ENCODE measurements at places on chromosomes 7 and 10.

DNA sequence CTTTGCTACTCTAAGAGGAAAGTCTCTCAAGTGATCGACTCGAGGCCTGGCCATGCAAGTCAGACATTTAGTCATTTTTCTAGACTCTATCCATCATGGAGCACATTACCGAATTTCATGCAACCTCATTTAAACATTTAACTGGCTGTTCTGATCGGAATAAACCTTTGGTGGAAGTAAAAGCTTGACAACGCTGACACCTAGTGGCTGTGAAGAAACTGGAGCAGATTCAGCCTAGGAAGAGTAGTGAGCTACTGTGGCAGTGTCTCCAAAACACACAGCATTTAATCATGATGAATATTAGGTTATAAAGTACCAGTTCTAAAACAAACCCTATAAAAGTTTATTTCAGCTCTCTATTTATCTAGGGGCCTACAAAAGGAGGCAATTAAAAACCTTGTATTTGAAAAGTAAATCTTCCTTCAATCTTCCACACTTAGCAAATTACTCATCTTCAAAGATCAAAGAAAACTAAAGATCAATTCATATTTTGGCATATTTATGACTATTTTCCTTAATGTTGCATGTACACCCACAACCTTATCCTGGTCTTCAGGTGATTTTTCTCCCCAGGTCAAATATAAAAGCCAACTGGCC lies 175.0 kb downstream of the CTNNA3 start:
- DNase-seq = no peak

DNA sequence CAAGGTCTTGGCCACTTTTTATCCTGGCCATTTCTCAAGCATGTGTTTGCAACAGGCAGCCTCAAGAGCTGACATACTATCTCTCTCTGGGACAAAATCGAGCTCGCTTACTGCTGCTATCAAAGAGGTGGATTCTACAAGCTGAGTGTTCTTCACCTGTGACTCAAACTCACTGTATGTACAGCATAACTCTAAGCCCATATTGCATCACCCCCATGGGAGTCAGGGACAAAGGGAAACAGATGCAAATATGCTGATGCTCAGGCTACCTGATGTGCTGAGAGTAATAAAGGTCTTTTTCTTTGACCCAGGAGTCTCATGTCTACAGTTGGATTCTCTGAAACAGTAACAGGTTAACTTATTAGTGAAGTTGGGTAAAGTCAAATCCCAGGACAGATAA lies 45.2 kb downstream of the PCLO start:
- no peak for DNase-seq

- peak; percentile 29 for DNase-seq
These were observed 479 bp downstream of the CYP26A1 start for GRCh38 chr10:93074147-93074596.

DNA sequence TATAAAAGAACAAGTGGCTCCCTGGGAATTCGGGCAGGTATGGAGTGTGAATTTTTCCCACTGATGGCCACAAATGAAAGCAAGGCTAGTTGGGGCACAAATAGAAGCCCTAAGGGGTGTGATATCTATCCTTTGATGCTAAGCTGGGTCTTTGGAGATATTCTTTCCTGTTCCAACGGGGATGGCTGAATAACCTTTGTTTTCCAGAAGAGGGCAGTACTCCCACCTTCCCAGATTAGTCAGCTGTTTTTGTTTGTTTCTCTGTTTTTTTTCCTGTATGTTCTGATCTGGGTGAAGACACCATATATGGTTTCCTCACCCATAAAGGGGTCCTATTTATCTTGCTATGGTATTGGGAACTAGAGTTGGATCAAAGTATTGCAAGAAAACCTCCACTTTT lies 947.7 kb upstream of the SORCS1 start:
- DNase-seq = no peak

GRCh38 chr10:35458500-35459448 lies 122.5 kb downstream of the CCNY start:
- no peak for DNase-seq

DNA sequence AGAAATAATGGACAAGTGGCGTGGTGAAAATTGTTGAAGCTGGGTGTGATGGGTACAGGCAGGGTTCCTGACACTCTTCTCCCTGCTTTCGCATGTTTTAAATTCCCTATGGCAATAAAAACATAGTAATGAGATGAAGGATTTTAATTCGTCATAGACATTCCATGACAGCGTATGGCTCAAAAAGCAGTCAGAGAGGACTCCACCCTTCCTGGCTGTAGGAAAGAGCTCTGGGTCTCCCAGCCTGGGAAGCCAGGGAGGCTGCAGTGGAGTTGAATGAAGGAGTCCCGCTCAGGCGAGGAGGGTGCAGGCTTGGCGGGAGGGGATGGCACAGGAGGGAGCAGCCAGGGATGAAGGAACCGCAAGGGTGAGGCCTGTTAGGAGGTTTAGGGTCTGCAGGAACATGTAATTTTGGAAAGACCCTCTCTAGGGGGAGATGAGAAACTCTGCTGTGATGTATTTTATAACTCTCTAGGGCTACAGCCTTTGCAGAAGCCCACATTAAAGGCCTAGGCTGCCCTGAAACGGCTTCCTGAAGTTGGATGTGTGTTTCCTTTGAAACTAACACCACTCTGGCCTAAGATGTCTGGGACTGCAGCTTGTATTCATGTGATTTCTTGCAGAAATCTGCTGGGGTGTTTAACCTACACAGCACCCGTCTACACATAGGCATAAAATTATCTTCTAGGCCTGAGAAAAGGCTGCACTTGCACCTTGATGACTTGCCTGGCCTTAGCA lies 7.6 kb upstream of the LARP4B start:
- DNase-seq = no peak

GRCh38 chr10:36534471-36535002 lies 590.9 kb upstream of the ANKRD30A start:
- no peak for DNase-seq

DNA sequence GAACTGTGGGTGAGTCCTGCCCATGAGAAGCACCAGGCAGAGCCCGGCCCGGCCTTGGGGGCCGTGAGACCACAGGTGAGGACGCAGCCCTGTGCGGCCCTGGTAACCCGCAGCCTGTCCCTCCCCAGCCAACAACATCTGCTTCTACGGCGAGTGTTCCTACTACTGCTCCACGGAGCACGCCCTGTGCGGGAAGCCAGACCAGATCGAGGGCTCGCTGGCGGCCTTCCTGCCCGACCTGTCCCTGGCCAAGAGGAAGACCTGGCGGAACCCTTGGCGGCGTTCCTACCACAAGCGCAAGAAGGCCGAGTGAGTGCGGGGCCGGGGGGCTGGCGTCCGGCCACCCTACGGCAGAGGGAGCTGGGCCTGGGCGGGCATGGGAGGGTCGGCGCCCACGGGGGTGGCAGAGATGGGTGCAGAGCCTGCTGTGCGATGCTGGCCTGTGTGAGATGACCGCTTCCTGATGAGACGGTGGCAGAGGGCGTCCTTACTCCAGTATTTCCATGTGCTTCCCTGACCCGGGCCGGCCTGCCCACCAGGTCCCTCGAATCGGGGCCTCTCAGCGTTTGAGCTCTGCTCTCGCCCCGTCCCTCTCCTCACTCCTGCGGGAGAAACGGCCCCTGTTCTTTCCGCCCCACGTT lies 34.1 kb upstream of the FOXL3 start:
- no peak for DNase-seq

DNA sequence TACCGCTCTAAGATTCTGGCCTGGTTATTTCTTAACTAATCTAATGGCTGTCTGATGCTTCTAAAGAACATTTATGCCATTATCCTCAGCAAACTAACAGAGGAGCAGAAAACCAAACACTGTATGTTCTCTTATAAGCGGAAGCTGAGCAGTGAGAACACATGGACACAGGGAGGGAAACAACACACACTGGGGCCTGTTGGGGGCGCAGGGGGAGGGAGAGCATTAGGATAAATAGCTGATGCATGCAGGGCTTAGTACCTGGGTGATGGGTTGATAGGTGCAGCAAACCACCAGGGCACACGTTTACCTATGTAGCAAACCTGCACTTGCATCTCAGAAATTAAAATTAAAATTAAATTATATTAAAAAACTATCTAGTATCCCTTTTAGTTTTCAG lies 853.5 kb downstream of the GATA3 start:
- DNase-seq = no peak
